Esophagus muscularis mucosa (tissue), 4 donors: ENCODE measurements at places on chromosomes 7 and 10. TPM values are rescaled to one million over a fixed set of nuclear protein-coding genes. Genes with fewer than 3 reads are reported as not detected.

DNA sequence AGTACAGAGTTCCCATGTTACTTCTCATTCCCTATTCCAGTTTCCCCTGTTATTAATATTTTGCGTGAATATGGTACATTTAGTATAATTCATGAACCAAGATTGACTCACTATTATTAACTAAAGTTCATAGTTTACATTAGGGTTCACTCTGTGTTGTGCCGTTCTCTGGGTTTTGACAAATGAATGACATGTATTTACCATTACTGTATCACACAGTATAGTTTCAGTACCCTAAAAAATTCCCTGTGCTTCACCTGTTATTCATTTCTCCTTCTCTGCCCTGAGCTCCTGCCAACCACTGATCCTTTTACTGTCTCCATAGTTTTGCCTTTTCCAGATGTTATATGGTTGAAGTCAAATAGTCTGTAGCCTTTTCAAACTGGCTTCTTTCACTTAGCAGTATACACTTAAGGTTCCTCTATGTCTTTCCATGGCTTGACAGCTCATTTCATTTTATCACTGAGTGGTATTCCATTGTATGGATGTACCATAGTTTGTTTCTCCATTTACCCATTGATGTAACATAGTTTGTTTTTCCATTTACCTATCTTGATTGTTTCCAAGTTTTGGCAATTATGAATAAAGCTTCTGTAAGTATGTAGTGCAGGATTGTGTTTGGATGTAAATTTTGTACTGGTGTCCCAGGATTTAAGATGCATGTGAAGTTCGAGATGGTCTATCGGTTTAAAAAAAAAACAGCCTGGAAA, 58.8 kb downstream of the CDK14 start:
- no peaks in the 10 kb centered on the region for H3K36me3 ChIP-seq
- H3K27ac ChIP-seq = no peak overlapping the region
- no peak for DNase-seq
- no peak overlapping the region for H3K4me3 ChIP-seq
- no peaks in the 10 kb centered on the region for H3K27me3 ChIP-seq
- H3K4me1 ChIP-seq = no peaks in the 10 kb centered on the region

- H3K4me3 ChIP-seq = no peak overlapping the region
- DNase-seq = no peak
- peaks cover 12% of the 10 kb centered on the region for H3K4me1 ChIP-seq
- no peaks in the 10 kb centered on the region for H3K27me3 ChIP-seq
Measured at GRCh38 chr7:2701832-2702593, 14.0 kb downstream of the AMZ1 start.

DNA sequence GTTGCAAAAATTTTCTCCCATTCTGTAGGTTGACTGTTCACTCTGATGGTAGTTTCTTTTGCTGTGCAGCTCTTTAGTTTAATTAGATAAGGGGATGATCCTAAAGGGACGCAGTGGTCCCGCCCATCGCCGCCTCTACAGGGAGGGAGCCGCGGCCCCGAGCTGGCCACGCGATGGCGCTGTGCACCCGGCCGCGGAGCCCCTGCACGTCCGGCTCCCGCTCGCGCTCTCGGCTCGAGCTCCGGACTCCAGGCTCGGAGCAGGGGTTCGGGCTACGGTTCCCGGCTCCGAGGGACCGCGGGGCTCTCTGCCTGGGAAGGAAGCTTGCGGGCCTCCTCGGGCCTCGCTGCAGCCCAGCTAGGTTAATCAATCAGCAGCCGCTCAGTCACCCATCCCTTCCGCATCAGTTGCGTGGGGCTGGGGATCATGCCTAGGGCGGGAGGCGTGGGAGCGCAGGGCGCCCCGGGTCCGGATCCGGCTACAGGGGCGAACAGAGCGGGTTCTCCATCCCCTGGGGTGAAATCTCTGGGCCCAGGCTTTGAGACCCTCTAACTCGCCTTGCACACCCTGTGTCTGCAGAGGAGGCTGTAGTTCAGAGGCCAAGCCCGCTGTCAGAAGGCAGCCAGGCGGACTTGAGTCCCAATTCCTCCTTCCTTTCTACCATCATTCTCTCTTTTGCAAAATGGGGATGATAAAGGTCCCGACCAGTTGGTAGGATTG, 97.9 kb downstream of the WDR11 start:
- no peak for DNase-seq
- no peak overlapping the region for H3K27ac ChIP-seq
- H3K27me3 ChIP-seq = no peaks in the 10 kb centered on the region
- H3K4me1 ChIP-seq = peaks cover 26% of the 10 kb centered on the region
- no peaks in the 10 kb centered on the region for H3K36me3 ChIP-seq

GRCh38 chr7:133183969-133184368, 68.9 kb upstream of the EXOC4 start:
- H3K36me3 ChIP-seq = no peaks in the 10 kb centered on the region
- H3K27me3 ChIP-seq = no peaks in the 10 kb centered on the region
- no peaks in the 10 kb centered on the region for H3K4me1 ChIP-seq
- no peak for DNase-seq
- no peak overlapping the region for H3K4me3 ChIP-seq

C10orf143 gene
- total RNA-seq = 3.7 TPM
